ENCODE measurements at places on chromosomes 6 and 20. TPM values are rescaled to one million over a fixed set of nuclear protein-coding genes. Genes with fewer than 3 reads are reported as not detected.

- DNase-seq = peak; percentile 38
Measured at GRCh38 chr6:2684103-2684749, 66.5 kb downstream of the MYLK4 start.

- DNase-seq = peak; percentile 82
Measured at GRCh38 chr6:169411296-169411695, 157.7 kb upstream of the THBS2 start.

- no peak for DNase-seq
Measured at GRCh38 chr6:4209196-4209595, 73.8 kb upstream of the ECI2 start.

- DNase-seq = no peak
Measured at GRCh38 chr20:52622081-52622480, 350.1 kb upstream of the TSHZ2 start.

Gene DCDC2
- total RNA-seq = 1.0 TPM

Gene GJA1
- 286 TPM for total RNA-seq

DNA sequence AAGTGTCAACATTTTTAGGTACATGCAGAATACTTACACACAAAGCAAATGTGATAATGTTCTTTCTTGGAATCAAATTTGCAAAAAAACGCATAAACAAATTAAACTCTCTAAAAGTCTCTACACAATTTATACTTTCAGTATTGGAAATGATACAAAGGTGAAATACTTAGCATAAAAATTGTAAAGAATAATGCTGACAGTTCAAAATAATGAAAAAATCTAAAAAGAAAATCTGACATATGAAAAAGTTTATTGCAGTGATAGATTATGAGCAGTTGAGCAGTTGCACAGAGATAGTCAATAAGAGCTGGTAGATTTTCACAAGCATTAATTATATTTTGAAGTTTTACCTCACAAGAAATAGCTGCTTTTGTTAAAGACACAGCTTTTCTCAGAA is 1176.4 kb upstream of the EYS start:
- no peak for DNase-seq

- no peak for DNase-seq
Measured at GRCh38 chr20:3692706-3693294, 11.0 kb upstream of the ADAM33 start.

Gene FOXQ1
- total RNA-seq = not detected

- no peak for DNase-seq
Measured at GRCh38 chr6:51459958-51460357, 627.5 kb downstream of the PKHD1 start.

Gene PBOV1
- total RNA-seq = not detected

GRCh38 chr6:85756982-85757381 is 114.3 kb upstream of the SYNCRIP start:
- DNase-seq = no peak

- DNase-seq = no peak
Measured at GRCh38 chr20:50911030-50911429, 20.2 kb downstream of the ADNP start.

DNA sequence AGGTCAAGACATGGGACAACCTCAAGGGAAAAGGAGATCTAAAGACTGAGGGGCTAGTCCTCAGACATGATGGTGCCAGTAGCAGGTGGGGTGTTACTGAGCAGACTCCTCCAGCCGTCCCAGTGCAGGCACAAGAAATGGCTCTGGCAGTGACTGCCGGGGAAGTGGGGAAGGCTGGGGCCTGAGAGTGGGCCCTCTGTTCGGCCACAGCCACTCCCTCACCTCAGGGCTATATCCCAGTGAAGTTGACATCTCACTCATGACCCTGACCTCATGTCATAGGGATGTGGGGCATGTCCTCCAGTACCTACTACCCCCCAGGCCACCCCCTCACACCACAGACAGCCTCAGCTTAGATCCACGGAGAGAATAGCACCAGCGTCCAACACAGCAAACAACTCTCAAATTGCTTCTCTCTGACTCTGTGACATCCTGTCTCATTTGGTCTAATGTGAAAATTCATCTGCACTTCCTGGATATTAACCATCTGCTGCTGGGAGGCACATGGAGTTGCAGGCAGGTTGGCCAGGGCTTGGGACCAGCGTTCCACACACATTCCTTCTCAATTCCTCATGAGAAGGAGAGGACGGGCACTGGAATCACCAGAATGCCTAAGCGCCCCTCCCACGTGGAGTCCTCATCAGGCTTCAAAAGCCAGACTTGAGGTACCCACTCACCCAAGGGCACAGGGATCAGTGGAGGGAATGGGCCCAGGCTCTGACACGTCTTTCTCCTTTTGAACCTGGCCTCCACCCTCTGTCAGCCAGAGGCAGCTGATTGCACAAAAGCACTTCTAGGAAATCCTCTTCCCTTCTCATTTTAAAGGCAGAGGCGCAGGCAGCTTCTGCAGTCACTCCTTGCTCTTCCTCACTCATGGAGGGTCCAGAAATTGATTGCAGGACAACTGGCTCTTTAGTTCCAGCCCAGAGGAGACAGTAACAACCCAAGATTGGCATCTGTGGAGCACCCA is 163.6 kb upstream of the CST7 start:
- no peak for DNase-seq

Gene MYB
- total RNA-seq = 0.86 TPM

DNA sequence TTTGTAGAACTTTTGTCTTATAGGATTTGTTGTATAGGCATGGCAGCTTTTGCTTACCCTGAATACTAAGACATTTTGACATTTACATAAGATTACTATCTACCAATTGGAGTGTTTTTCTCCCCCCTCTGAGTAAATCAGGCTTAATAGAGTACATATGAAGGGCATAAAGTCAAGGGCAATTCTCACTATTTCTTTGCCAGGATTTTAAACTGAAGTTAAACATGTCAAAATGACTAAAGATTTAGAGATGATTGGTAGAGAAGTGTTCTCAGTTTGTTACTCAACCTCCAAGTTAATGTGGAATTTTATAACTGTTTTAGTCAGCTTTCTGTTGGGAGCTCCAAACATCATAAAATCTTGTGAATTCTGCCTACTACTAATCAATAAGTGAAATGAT is 157.8 kb downstream of the CDKAL1 start:
- no peak for DNase-seq

DNA sequence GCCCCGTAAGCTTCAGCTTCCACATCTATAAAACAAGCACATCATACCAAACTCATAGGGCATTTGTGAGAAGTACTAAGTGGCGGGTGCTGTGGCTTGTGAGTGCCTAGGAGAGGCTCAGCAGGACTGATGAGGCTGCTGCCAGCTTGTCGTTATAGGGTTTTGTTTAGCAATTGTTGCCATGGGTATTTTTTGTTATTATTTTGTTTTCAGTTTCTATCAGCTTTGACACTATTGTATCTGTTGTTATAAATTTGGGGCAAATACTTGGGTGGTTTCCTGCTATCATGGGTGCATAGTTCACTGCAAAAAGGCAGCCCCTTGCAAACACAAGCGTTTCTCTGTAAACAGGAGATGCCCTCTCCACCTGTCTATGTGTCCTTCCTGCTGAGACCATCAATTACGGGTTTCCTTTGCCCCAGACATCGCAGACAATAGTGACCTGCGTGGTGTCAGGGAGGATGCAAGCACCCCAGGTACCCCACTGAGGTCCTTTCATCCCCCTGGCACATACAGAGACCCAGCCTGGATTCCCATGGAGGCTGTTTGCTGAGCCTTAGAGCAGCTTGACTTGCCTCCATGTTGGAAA is 3.1 kb upstream of the CCDC167 start:
- DNase-seq = no peak

GRCh38 chr6:169109411-169110220 is 144.0 kb downstream of the THBS2 start:
- DNase-seq = peak; percentile 13

DNA sequence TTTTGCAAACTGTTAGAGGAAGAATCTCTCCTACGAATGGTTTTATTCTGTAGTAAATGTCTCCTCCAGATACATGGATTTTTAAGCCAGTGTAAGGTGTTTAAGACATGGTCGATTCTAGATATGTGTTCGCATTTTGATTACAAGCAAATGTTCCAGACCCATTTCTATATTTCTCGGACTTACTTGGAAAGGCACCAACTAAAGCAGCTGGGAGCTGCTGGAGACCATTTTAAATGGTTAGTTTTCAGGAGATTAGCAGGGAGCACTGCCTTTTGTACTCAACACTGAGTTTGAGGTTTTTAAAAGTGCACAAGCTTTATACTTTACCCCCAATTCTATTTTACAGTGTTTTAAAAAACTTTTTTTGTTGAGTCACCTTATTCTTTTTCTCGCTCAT is 857.0 kb downstream of the KIF16B start:
- no peak for DNase-seq

Gene C20orf202
- total RNA-seq = not detected

- no peak for DNase-seq
Measured at GRCh38 chr6:155648301-155648700, 192.7 kb upstream of the NOX3 start.

- no peak for DNase-seq
Measured at GRCh38 chr20:48621376-48622078, 206.3 kb downstream of the PREX1 start.

GRCh38 chr6:28945349-28945748 is 21.6 kb upstream of the TRIM27 start:
- no peak for DNase-seq

Gene CDSN
- total RNA-seq = not detected

- DNase-seq = no peak
Measured at GRCh38 chr6:148192310-148192709, 150.3 kb upstream of the SASH1 start.

- DNase-seq = no peak
Measured at GRCh38 chr6:80366051-80366450, 259.6 kb downstream of the BCKDHB start.

DNA sequence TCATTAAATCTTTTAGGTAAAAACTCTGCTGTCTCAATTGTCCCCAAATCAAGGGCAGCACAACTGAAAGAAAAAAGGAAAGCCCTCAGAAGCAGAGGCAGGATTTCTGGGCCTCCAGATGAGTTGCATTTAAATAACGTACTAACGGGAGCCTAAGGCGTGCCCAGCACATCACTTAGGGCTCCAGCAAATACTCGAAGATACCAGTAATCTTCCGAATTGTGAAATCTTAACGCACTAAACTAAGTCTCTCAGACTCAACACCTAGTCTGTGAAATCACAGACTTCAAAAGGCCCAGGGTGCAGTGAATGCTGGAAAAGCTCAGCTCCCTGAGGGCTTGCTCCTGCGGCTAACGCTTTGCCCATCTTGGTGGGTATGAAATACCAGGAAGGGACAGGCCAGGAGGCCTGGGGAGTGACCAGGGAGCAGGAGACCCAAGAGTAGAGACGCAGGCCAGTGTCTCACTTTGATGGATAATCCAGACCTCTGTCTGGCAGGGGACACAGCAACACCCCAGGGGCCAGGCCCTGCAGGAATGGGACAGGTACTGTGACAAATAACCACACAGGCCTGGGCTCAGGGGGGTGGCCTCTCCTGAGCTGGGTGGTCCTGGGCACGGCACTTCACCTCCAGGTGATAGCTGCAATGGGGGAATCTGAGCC is 36.4 kb downstream of the RRBP1 start:
- DNase-seq = no peak

Gene RNGTT
- 10.5 TPM for total RNA-seq

Gene OR2B2
- total RNA-seq = not detected

Gene OVOL2
- not detected for total RNA-seq

Gene DEFB132
- not detected for total RNA-seq

Gene MANEA
- 16.4 TPM for total RNA-seq

Gene FGD2
- not detected for total RNA-seq

GRCh38 chr6:16698997-16699868 is 62.0 kb downstream of the ATXN1 start:
- DNase-seq = no peak

Gene SLC26A8
- not detected for total RNA-seq

DNA sequence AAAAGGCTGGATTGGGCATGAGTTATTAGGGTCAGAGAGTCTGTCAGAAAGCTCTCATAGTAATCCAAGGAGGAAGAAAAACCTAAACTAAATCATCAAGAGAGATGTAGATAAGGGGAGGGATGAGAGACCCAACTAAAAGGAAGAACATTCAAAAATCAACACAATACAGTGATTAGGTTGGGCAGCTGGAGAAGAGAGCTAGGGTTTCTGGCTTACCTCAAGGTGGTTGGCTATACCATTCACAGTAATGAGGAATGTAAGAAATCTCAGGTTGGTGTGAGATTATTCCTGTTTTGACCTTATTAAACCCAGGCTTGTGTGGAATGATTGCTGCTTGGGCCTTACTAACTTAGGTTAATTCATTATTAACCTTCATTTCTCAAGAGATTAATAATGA is 6.2 kb upstream of the COX7A2 start:
- DNase-seq = no peak

DNA sequence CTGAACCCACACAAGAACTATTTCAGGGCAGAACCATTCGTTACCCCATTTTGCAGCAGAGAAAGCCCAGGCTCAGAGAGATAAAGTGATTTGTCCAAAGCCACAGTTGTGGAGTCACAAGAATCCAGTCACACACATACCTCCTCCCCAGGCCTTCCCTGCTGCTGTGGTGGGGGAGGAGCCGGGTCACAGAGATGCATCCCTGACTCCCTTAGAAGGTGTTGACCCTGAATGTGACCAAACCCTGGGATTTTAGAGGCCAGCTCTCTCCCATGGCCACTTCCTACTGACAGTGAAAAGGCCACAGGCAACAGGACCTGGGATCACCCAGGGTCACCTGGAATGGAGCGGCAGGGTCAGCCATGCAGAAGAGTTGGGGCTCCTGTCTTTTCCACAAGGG is 48.6 kb downstream of the CHMP4B start:
- no peak for DNase-seq

DNA sequence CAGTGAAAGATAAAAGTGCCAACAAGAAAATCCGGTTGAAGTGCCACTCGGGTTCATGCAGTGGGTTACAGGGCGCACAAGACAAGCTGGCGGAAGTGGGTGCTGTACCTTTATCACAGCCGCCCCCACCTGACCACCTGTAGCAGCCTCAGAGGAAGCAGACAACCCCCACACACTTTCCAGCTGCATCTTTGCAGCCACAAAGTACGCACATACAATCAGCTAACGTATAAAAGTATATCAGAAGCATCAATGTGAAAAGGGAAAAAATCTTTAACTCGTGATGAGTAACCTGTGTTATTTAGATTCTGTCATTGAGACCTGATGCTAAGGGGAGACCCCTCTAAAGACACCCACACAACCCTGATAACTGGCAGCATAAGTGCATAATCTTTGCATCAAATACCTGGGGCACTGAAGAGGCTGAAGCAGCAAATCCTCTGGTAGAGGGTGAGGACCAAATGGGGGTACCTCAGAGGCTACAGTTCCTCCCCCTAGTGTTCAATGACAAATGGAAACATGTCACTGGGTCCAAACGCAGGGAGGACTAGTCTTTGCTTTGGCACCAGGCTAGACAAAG is 22.1 kb downstream of the BACH2 start:
- no peak for DNase-seq

Gene CST2
- total RNA-seq = not detected

DNA sequence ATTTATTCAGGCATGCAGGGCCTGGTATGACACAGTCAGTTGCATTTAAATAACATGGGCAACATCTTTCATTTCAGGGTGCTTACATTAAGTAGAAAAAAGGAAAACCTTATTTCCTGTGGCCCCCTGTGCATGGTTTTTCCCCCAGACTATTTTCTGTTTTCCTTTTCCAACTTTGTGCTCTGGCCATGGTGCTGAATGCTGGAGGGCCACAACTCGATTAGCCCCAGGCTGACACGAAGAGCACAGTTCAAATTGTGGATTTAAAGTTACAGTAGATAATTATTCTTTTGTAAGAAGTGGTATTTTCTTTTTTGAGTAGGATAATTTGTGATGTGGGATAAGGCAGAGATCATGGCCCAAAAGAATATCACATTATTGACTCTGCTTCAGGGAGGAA is 332.0 kb downstream of the HAO1 start:
- DNase-seq = no peak

Data from osteocyte (in vitro differentiated cells).